CD4-positive, alpha-beta T cell treated with Interleukin-21 for 1 hour (primary cell): ENCODE measurements at places on chromosomes 1 and 21.
A peak's percentile ranks its signal among the peaks of the same experiment; 100 is the strongest.

GRCh38 chr21:28419811-28420210 is 572.9 kb downstream of the LTN1 start:
- no peak for DNase-seq

- DNase-seq: no peak
These were observed 84.7 kb upstream of the IRF2BP2 start for GRCh38 chr1:234694661-234695060.

DNA sequence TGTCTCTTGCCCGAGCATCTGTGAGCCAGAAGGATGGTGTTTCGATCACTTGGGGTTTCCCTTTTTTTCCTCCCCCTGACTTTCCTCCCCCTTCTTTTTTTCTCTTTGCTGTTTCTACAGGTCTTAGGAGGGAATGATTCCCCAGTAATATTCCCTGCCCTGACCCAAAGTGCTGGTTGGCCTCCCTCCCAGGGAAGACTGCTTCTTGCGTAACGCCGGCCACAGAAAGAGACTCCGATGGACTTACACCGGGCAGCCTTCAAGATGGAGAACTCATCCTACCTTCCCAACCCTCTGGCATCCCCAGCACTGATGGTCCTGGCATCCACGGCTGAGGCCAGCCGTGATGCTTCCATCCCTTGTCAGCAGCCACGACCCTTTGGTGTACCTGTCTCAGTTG is 6.8 kb downstream of the RNF220 start:
- no peak for DNase-seq

GRCh38 chr1:156319664-156320063 is 18.4 kb downstream of the CCT3 start:
- DNase-seq: peak; percentile 49

DNA sequence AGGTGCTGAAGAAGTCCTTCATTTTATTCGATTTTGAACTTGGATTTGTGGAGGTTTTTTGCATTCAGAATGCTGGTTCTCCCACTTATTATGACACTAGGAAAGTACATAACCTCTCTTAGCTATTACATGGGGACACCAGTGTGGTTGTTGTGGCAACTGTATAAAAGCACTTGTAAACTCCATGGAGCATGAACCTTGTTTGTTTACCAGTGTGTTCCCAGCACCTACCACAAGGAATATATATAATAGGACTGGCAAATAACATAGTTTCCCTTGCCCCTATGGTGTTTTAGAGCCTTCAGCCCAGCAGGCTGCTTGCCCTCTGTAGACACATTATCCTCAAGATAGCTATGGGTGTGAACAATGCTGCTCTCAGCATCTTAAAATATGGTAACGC is 43.1 kb downstream of the RASSF5 start:
- no peak for DNase-seq

GRCh38 chr21:23017989-23018388 is 2019.8 kb downstream of the NCAM2 start:
- DNase-seq: no peak

DNA sequence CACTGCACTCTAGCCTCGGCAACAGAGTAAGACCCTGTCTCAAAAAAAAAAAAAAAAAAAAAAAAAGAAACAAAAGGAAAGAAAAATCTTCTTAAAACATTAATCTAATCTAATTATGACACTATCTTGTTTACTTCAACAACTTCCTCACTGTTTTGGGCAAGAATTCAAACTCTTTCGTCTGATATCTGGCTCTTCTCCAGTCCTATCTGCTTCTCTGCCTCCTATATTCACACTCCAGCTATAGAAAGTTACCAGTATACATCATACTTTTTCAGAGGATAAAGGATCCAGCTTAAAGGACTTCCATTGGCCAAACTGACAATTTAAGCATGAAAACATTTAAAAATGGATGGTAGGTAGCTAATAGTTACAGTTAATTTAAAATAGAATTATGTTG is 47.3 kb downstream of the EIF2B3 start:
- DNase-seq: no peak

DNA sequence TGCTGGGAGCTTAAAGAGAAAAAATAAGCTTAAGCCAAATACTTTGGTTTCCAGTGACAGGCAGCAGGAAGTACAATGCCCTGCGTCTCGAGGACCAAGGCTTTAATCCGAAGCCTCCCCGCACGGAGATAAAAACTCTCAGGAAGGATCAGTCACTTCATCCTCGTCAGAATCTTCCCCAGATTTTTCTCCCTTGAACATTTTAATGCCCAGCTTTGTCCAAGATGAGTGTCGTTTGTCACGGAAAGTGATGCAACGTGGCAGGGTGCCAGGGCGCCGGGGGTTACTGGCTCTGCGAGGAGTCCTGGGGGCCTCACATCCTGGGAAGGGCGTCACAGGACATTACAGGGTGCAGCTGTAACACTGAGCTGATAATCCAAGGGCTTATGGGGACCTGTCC is 25.2 kb upstream of the PCBP3 start:
- DNase-seq: no peak

DNA sequence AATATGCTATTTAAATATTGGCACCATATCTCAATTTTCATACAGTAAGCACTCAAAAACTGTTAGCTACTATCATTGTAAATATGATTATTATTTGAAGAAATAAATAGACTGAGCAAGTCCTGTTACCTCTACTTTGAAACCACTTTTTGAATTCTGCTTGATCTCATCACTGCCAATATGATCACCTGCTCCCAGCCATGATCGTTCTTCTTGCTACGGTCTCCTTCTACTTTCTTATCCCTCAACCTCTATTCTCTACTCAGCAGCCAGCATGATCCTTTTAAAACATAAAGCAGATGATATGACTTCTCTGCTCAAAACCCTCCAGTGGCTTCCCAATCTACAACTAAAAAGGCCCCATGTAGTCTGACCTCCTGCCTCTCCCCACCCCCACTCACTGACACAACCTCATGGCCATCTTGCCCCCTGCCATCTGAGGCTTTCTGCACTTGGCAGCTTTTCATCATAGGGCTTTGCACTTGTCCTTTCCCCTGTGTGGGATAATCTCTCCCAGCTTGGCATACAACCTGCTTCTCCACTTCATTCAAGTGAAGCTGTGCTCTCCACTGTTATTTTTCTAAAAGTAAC is 27.2 kb downstream of the CD34 start:
- peak; percentile 19 for DNase-seq

- DNase-seq: no peak
These were observed 291.3 kb downstream of the NTNG1 start for GRCh38 chr1:107432108-107432507.

DNA sequence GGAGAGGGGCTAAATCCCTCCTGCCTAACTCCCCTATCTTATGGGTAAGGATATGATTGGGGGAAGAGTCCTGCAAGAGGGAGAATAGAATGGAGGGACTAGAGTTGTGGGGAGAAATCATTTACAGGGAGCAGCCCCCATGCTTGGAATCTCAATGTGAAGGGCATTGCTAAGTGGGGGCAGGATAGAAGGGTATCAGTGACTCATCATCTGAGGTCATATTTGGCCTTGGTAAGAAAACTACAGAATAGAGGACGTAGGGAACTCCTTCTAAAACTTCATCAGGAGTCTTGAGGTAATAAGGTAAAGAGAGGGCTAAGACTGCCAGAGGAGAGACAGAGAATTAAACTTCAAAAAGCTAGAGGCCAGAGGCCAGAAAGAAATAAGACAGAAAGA is 487 bp downstream of the HJV start:
- no peak for DNase-seq

GRCh38 chr1:157151073-157151472 is 12.9 kb upstream of the ETV3 start:
- DNase-seq: no peak

DNA sequence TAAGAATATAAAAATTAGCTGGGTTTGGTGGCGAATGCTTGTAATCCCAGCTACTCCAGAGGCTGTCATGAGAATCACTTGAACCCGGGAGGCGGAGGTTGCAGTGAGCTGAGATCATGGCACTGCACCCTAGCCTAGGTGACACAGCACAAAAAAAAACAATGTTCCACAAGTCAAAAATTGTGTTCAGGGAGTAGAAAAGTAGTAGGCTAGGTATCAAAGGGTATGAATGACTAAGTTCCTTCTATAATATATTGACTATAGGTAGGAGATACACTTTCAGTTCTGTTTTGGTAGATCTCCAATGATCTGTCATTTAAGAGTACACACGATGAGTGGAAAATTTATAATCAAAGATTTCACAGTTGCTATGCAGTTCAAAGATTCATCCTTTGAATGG is 16.7 kb downstream of the USP48 start:
- no peak for DNase-seq

DNA sequence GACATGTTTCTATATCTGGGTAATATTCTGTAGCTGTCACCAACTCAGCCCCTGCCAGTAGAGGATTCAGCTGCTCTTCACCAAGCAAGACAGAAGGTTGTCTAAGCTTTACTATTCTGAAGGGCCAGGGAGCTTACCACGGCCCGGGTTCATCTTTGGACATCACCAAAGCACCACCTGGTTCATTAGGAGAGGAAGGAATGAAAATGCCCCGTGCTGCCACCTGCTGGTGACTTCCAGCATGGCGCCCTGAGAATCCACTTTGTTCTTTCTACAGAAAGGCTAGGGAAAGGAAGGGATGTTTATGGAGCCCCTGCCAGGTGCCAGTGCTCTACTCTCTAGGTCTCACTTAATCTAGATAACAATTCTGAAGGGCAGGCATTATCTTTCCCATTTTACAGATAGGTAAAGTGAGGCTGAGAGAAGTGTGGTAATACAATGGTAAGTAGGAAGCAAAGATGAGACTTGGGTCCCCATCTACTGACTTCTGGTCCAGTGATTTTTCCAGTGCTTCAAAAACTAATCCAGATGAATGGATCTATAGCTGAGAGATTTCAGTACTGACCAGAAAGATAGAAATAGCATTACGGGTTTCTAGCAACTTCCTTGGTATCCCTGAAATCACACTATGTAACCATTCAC is 79.5 kb downstream of the BEND5 start:
- DNase-seq: peak; percentile 30

- peak; percentile 83 for DNase-seq
These were observed at the start of gene KRTAP12-3 for GRCh38 chr21:44657635-44658540. Gene KRTAP12-3 (plus strand): TSS chr21:44657932. CDS start chr21:44657980, 48 bp downstream.

- DNase-seq: peak; percentile 69
These were observed 34.2 kb upstream of the LRRC8C start for GRCh38 chr1:89598450-89599331.

DNA sequence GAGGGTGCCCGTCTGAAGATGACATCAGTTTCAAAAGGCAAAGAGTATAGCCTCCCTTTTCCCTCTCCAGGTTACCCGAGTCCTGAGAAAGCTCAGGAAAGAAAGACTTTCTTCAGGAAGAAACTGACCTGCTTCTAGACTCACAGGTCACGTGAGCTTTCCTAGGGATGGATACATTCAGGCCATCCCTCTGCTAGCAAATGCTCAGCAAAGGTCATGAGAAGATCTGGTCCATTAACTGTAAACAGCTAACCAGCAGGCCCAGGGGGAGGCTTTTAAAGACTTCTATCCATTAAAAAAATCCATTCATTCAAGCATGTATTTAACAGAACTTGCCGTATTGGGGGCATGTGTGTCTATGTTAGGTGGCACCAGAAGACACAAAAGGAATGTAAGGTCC is 605.5 kb downstream of the KIF26B start:
- DNase-seq: no peak

GRCh38 chr1:27503844-27504587 is 14.0 kb upstream of the WASF2 start:
- no peak for DNase-seq

GRCh38 chr1:170271430-170272161 is 125.8 kb downstream of the NTMT2 start:
- DNase-seq: no peak

DNA sequence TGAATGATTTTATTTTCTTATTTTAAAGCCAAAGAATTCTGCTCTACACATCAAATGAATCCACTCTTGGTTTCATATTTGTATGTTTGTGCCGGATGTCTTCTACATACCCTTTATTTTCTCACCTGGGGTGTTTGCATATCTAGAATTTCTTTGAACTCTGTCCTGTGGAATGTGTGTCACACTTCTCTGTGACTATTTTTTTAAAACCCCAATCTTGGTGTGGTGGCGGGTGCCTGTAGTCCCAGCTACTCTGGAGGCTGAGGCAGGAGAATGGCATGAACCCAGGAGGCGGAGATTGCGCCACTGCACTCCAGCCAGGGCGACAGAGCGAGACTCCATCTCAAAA is 35.4 kb downstream of the CENPF start:
- DNase-seq: no peak

DNA sequence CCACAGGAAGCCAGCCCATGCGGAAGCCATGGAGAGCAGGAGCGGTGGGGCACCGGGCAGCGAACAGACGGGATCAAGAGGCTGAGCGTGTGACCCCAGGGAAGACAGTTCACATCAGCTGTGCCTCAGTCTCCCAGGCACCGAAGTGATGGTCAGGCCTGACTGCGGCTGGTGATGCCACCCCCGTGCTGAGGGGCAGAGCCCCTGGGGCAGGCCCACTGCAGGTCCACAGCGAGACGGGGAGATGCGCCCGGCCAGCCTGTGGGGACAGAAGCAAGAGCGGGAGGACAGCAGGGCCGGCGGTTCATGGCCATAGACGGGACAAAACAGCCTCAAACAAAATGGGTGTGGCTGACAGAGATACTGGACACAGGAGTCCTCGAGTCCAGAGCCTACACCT is 93.8 kb downstream of the RIPK4 start:
- DNase-seq: no peak

DNA sequence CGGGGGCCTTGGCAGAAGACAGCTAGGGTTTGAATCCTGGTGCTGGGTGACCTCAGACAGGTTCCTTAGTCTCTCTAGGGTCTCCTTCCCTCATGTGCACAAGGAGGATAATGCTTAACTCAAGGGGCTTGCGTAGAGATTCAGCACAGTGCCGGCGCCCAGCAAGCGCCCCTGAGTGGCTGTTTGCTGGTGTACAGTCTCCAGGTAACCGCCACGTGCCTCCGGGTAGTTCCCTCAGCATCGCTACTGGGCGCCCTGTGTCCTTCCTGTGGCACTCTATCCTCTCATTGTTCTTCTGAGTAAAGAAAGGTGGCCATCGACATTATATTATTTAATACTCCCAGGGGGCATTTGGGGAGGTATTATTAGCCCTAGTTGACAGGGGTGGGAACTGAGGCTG is 80.9 kb downstream of the NENF start:
- DNase-seq: no peak

- no peak for DNase-seq
These were observed 26.3 kb upstream of the SYT14 start for GRCh38 chr1:209911746-209912145.

DNA sequence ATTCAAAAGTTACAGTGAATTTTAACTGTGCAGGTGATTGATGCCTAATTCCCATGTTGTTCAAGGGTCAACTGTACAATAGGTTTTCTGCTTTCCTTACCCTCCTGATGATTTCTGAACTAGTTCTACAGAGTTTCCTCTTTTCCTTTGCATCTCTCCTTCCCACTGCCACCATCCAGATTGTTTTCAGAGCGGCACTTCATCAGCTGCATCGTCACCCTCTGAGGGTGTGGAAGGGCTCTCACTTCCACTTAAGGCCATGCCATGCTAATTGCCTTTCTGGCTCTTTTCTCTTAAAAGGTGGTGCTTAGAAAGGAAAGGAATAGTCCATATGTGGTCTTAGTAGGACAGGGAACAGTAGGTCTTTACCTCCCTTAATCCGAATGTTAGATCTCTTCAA is 39.1 kb downstream of the DISC1 start:
- no peak for DNase-seq
